A549 treated with CpdA at 1 μM for 4 hours (cell line): ENCODE measurements at places on chromosomes 7 and 10. TPM values are rescaled to one million over a fixed set of nuclear protein-coding genes. Genes with fewer than 3 reads are reported as not detected.

PRR15 gene
- 1.1 to 1.3 TPM (median 1.3 TPM) in 5 replicates for total RNA-seq

UPK3B gene
- 9.7 to 18.3 TPM (median 17.2 TPM) in 5 replicates for total RNA-seq

TFR2 gene
- total RNA-seq, result 2.6 to 3.4 TPM (median 2.9 TPM) in 5 replicates

MMD2 gene
- total RNA-seq, result not detected in 5 replicates

CCDC3 gene
- total RNA-seq, result 0.57 to 0.94 TPM (median 0.89 TPM) in 5 replicates
